Upper lobe of left lung (tissue), 6 donors: ENCODE measurements at places on chromosomes 2 and 18. TPM values are rescaled to one million over a fixed set of nuclear protein-coding genes. Genes with fewer than 3 reads are reported as not detected.

DNA sequence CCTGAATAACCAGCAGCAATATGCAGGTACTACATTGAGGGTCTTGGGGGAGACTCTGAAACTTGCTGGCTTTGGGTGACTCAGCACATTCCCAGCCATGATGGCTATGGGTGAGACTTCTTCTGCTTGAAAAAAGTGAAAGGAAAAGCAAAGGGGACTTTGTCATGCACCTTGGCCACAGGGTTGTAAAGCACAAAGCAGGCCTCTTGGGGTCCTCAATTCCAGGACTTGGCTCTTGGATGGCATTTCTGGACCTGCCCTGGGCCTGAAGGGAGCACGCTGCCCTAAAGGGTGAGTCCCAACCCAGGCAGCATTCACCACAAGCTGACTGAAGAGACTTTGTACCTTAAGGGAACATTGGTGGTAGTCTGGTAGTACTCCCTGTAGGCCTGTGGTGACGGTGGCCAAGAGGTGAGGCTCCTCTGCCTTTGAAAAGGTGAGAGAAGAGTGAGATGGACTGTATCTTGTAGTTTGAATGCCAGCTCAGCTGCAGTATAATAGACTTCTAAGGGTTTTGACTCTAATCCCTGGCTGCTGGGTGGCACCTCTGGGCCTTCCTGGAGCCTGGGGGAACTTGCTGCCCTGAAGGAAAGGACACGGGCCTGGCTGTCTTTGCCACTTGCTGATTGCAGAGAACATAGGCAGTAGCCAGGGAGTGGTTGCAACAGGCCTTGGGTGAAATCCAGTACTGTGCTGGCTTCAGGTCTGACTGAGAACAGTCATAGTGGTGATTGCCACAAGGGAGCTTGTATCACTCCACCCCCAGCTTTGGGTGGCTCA, 36.5 kb upstream of the CYTIP start:
- H3K4me3 ChIP-seq: no peak overlapping the region
- H3K4me1 ChIP-seq: no peaks in the 10 kb centered on the region
- H3K36me3 ChIP-seq: no peaks in the 10 kb centered on the region
- no peak for DNase-seq

DNA sequence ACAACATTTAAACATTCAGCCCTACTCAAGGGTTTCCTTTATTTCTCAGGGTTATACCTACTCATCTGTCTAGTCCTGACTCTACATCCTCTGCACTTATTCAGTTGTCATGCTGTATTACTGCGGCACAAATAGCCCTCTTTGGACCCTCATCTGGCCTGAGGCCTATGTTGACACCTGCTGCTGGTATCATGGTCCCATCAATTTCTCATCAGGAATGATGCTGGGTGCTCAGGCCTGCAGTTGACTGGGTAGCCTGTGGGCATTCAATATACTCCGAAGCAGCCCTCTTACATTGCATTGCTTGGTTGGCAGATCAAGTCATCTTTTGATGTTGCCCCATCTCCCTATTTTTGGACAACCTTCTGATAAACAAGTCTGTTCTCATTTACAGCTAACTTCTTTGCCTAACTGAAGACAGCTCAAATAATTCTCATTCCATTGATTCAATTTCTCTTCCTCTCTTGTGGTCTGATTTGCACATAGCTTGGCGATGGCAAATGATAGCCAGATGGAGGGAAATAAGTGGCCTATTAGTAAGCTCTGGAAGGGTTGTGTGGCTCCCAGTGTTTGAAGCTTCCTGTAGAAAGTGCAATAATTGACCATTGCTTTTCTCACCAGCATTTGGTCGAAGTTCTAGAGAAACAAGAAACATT, 19.1 kb upstream of the MC4R start:
- no peak overlapping the region for H3K27ac ChIP-seq
- H3K4me1 ChIP-seq: no peaks in the 10 kb centered on the region
- no peaks in the 10 kb centered on the region for H3K27me3 ChIP-seq
- H3K36me3 ChIP-seq: no peaks in the 10 kb centered on the region
- no peak for DNase-seq

GRCh38 chr2:200286578-200286977, 19.9 kb upstream of the SPATS2L start:
- H3K27me3 ChIP-seq: no peaks in the 10 kb centered on the region
- no peaks in the 10 kb centered on the region for H3K36me3 ChIP-seq
- H3K4me3 ChIP-seq: no peak overlapping the region
- DNase-seq: no peak

- H3K27me3 ChIP-seq: no peaks in the 10 kb centered on the region
- H3K36me3 ChIP-seq: no peaks in the 10 kb centered on the region
Measured at GRCh38 chr18:26386002-26386401, 159.8 kb downstream of the TAF4B start.

DNA sequence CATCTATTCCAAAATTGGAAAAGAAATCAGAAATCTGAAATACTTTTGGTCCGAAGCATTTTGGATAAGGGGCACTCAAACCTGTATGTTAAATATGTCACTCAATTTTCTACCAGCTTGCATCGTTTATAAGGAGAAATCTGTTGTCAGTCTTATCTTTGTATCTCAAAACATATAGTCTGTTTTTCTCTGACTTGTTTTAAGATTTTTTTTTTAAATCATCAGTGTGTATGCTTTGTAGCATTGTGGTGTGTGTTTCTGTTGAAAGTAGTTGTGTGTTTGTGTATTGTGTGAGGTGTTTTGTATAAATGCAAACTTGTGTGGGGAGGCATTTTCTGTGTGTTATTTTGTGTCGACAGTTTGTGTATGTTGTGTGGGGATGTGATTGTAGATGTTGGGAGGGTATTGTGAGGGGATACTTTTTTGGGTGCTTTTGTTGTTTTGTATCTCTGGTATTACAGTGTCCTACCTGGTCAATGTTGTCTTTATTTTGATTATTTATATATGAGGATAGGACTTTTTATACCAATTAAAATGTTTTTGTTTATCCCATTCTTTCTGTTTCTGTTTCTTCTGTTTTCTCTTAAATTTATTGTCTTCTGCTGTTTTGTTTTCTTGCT, 30.9 kb downstream of the SMCHD1 start:
- H3K27ac ChIP-seq: no peak overlapping the region
- no peaks in the 10 kb centered on the region for H3K4me1 ChIP-seq
- DNase-seq: no peak
- H3K27me3 ChIP-seq: no peaks in the 10 kb centered on the region
- no peak overlapping the region for H3K4me3 ChIP-seq

DNA sequence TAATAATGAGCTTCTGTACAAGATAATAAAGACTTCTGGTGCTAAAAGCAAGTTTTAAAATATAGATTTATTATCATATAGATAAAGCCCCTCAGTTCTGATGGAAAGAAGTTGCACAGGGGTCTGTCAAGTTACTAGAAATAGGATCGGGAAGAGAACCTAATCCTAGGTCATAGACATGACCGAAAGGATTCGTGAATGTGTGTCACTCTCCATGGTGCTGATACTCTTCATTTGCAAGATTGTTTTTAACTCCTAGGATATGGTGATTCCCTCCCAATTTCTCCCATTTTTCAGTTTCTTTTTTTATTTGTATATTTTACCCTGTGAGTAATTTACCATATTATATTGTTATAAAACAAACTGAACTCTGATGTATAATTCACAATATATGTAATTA, 58.9 kb upstream of the CTNNA2 start:
- no peaks in the 10 kb centered on the region for H3K36me3 ChIP-seq
- DNase-seq: no peak
- H3K27ac ChIP-seq: no peak overlapping the region
- H3K4me1 ChIP-seq: no peaks in the 10 kb centered on the region
- H3K4me3 ChIP-seq: no peak overlapping the region

- no peaks in the 10 kb centered on the region for H3K4me1 ChIP-seq
- no peaks in the 10 kb centered on the region for H3K27me3 ChIP-seq
- H3K27ac ChIP-seq: no peak overlapping the region
- no peak overlapping the region for H3K4me3 ChIP-seq
Measured at GRCh38 chr18:45330170-45330594, 285.1 kb upstream of the SLC14A2 start.

- DNase-seq: no peak
- peaks cover 3% of the 10 kb centered on the region for H3K4me1 ChIP-seq
- no peak overlapping the region for H3K27ac ChIP-seq
Measured at GRCh38 chr2:149658553-149658952, 71.0 kb upstream of the MMADHC start.

GRCh38 chr2:85822766-85823165, 66.0 kb downstream of the ST3GAL5 start:
- no peak for DNase-seq
- H3K27ac ChIP-seq: no peak overlapping the region
- no peaks in the 10 kb centered on the region for H3K36me3 ChIP-seq
- peaks cover 6% of the 10 kb centered on the region for H3K4me1 ChIP-seq
- no peak overlapping the region for H3K4me3 ChIP-seq

Gene RABL2A
- 42.4 TPM for total RNA-seq

Gene CNTNAP5
- not detected for total RNA-seq

Gene LIPG
- 1.9 TPM for total RNA-seq

Gene RBMS1
- 97.6 TPM for total RNA-seq

Gene SERPINB2
- total RNA-seq: not detected

Gene GPBAR1
- 3.6 TPM for total RNA-seq

Gene NT5C1B
- total RNA-seq: not detected

Gene TFPI
- 225 TPM for total RNA-seq

Gene ARHGAP15
- total RNA-seq: 19.7 TPM
